ENCODE measurements at places on chromosomes 6 and 20.

- no peak for DNase-seq
Measured at GRCh38 chr6:55992546-55992945, 117.2 kb upstream of the BMP5 start.

DNA sequence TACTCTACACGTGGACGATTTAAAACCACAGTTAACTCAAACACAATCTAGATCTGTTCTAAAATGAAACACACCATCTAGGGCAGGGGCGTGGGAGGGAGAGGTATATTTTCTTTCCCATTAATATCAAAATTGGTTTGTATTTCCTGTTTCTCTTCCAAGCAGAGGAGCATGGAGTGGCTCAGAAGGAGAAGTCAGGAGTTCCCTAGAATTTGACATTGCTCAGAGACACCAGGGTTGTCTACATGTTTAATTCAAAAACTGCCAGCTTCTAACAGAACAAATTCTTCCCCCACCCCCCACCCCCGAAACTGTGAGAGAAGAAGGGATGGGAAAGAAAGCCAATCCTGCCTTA, 2.3 kb downstream of the PREX1 start:
- no peak for DNase-seq

GRCh38 chr6:113120582-113121285, 736.4 kb upstream of the MARCKS start:
- peak; percentile 19 for DNase-seq

- peak; percentile 75 for DNase-seq
Measured at GRCh38 chr6:134182528-134182927, 130.1 kb upstream of the SLC2A12 start.

DNA sequence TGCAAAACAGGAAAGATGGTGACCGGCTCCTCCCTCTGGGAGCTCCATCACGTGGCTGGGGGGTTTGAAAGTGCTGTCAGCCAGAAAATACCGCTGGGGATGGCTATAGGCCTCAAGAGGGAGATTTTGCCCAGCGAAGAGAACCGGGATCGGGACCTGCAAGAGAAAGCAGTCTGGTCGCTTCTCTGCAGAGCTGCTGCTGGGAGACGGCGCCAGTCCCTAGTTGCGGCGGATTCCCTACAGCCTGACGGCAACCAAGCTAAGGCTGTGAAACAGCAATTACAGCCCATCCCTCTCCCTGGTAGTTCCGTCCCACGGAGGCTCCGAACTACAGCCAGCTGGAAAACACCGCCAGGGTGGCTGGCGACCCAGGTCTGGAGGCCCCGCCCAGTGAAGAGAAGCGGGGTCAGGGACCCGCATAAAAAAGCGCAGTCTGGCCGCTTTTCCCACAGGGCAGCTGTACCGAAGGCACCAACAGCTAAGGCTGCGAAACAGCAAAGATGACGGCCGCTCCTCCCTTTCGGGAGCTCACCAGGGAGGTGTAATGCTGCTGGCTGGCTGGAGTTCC, 238.1 kb upstream of the IRAK1BP1 start:
- DNase-seq, result no peak

DNA sequence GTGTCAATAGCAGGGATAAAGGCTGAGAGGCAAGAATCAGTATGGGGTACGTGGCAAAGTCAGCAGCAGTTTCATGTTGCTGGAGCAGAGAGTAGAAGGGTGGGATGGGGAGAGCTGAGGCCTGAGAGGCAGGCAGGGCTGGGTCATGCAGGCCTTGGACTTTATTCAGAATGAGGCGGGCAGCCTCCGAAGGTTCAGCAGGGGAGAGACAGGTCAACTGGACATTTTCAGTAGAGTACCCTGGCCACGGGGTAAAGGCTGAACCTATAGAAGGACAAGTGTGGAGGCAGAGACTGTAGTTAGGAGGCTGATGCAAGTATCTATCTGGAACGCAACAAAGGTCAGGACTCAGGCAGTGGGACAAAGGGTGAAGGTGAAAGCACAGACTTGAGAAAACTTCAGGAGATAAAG, 13.7 kb downstream of the NOTCH4 start:
- no peak for DNase-seq

DNA sequence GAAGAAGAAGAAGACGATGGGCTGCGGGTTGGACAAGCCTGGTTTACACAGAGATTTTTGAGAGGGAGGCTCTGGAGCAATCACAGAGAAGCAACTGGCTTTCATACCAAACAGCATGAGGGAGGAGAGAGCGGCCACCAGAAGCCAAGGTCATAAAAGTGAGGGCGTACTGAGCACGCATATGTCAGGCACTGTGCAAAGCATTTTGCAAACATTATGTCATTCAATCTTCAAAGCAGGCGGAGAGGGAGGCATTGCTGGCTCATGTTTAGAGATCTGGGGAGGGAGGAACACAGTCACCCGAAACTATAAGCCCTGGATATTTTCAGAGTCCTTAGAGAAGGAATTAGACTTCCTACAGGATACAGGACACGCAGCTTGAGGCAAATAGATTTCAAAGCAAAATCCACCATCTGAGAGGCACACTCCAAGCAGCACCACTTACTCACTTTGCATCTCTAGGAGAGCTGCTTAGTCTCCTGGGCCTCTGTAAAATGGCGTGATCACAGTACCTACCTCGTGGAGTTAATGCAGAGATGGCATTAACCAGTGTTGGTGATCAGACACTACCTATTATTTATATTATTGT, 24.6 kb downstream of the RAMACL start:
- no peak for DNase-seq

DNA sequence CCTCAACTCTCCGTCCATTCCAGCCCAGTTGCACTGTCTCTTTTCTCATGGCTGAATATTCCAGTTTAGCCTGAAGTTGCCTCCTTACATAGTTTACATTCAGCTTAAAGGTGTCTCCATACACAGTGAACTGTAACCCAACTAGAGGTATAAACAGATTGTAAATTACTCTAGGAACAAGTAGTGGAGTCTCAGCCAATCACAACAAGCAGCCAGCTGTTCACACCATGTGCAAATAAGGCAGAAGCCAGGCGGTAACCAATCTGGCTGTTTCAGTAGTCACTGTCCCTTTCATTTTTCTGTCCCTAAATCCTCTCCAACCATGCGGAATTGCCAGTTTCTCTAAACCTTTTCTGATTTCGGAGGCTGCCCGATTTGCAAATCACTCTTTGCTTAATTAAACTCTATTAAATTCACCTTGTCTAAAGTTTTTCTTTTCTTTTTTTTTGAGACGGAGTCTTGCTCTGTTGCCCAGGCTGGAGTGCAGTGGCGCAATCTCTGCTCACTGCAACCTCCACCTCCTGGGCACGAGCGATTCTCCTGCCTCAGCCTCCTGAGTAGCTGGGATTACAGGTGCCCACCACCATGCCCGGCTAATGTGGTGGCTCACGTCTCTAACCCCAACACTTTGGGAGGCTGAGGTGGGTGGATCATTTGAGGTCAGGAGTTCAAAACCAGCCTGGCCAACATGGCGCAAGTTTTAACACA, 37.6 kb upstream of the GFOD1 start:
- no peak for DNase-seq

- no peak for DNase-seq
Measured at GRCh38 chr6:138805016-138805765, 9.3 kb downstream of the ECT2L start.

DNA sequence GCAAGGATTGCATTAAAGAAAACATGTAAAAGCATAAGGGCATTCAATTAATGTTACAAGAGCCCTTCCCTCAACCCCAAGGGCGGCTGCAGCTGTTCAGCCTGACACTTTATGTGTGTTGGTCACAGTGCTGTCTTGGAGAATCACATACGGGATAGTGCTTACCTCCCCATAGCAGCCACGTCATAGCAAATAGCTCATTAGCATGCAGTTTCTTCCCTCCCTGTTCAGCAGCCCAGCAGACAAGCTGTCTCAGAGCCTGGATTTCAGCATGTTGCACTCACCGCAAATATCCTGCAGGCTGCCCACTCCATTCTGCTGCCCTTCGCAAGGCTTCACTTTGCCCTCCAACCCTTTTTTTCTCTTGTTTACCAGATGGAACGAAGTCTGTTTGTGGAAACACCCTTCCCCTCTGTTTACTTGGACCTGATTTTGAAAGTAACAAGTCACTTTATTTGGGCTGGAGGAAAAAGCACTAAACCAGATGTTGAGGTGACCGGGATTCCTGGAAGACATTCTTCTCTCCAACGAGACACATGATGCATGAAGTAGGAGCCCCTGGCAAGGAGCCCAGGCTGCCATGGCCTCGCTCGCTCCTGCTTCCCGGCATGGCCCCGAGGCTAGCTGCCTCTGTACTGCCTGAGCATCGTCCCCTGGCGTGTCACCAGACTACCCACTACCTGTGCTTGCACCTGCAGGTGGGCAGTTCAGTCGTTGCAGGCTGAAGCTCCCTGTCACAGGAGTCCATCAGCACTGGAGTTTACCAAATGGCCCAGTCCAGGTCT, 151.6 kb upstream of the GMDS start:
- DNase-seq, result no peak

GRCh38 chr6:20705741-20706140, 171.5 kb downstream of the CDKAL1 start:
- no peak for DNase-seq

DNA sequence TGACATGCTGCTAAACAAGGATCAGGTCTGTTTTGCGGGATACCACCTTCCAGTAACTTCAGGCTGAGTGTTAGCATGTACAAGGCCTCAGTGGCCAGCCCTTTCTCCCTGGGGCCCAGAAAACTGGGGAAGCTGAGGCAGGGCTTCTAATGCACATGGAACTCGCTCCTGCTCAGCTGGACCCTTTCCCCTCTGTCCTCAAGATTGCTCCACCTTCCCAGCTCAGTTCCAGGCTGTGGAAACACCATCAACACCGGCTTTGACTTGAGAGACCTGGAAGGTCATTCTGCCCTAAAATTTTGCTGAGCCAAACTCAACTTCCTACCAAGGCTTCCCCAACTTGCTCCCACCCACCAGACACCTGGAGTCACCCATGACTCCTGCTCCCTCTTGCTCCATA, 4.2 kb upstream of the BLCAP start:
- DNase-seq, result no peak

DNA sequence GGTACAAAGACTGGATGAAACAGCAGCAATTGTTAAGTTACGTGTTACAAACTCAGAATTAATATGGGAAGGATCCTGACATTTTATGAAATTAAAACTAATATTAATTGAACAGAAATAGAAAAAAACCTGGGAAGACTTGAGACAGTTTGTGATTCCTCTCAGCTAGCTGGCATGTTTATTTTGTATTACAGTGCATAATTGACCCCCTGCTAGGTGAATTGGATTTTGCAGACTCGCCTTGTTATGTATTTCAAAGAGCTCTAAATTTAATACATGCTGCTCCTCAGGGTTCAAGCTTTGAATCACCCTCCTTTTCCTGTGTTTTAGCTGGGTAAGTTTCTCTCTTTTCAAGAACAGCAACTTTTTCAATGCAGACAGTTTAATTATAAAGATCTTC, 339.4 kb downstream of the PLCB1 start:
- no peak for DNase-seq

- no peak for DNase-seq
Measured at GRCh38 chr6:15861486-15861885, 198.7 kb upstream of the DTNBP1 start.

DNA sequence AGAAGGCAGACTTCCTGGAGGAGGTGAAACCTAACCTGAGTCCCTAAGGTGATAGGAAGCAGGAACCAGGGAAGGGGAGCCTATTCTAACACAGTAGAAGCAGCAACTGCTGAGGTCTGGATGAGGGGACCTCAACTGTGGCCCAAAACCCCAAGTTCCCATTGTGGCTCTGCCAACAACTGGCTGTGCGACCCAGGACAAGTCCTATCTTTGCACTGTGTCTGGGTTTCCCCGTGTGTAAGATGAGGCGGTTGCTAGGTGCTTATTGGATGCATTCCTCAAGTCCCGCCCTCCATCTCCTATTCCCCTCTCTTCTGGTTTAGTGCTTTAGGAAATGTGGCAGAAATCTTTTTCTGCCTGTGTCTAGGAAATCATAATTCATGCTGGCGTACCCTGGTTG, 52.2 kb upstream of the TTPAL start:
- DNase-seq, result no peak

GRCh38 chr6:10886691-10887502, at the start of gene SYCP2L:
Gene SYCP2L, plus strand, starts transcription at chr6:10887052. Its CDS starts 75 bp downstream, at chr6:10887127.
- DNase-seq, result peak; percentile 91

DNA sequence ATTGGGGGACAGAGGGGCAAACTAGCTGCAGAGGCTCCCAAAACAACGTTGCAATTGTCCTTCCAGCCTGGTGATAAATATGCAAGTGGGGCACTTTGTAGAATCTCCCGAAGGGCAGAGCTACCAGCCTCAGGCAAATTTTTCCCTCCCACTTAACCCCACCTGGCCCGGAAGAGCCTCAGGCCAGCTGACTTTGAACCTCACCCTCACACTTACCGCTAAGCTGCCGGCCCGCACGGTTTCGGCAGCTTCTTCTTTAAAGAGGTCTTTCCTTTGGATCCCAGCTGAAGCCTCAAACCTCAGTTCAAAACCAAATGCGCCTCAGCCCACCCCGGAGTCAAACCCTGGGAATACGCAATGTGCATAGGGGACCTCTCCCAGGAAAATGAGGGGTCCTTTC, 2.5 kb downstream of the OVOL2 start:
- DNase-seq, result no peak

- DNase-seq, result no peak
Measured at GRCh38 chr20:44593751-44594150, 11.4 kb downstream of the PKIG start.

- DNase-seq, result no peak
Measured at GRCh38 chr6:39696986-39697788, 28.0 kb downstream of the KIF6 start.

- DNase-seq, result no peak
Measured at GRCh38 chr6:48916607-48917006, 546.4 kb downstream of the MMUT start.

GRCh38 chr6:100050550-100050949, 56.5 kb upstream of the MCHR2 start:
- DNase-seq, result no peak

DNA sequence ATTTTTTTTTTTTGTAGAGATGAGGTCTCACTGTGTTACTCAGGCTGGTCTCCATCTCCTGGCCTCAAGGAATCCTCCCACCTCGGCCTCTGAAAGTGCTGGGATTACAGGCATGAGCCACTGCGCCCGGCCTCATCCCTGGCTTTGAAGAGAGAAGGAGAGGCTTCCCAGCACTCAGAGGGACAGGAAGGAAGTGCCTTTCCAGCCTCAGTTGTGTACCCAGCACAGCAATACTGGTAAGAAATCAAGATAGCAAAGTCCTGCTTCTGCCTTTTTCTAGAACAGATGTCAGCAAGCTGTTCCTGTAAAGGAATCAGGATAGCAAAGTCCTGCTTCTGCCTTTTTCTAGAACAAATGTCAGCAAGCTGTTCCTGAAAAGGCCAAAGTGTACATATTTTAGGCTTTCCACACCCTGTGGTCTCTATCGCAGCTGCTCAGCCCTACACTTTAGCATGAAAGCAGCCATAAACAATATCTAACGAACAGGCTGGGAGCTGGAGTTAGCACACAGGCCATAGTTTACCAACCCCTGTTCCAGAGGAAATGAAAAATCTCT, 6.3 kb upstream of the PLTP start:
- DNase-seq, result no peak

Data from neural progenitor cell (in vitro differentiated cells).